A549 treated with DMSO at 1 μM for 4 hours (cell line): ENCODE measurements at places on chromosomes 6 and 20. TPM values are rescaled to one million over a fixed set of nuclear protein-coding genes. Genes with fewer than 3 reads are reported as not detected.

The SLC12A5 gene
- total RNA-seq: 11.4 to 17.7 TPM (median 12.1 TPM) in 5 replicates

The LRRC1 gene
- 4.4 to 7.4 TPM (median 5.7 TPM) in 5 replicates for total RNA-seq

The ARMH2 gene
- total RNA-seq: not detected in 5 replicates

The TEAD3 gene
- 4.2 to 6.2 TPM (median 5.7 TPM) in 5 replicates for total RNA-seq

The ZC2HC1B gene
- total RNA-seq: not detected in 5 replicates

The TINAG gene
- not detected in 5 replicates for total RNA-seq

The CRISP3 gene
- not detected in 5 replicates for total RNA-seq

The TFAP2C gene
- 13.6 to 16.5 TPM (median 15.4 TPM) in 5 replicates for total RNA-seq

The SLC35D3 gene
- 0.03 to 0.10 TPM (median 0.05 TPM) in 5 replicates for total RNA-seq

The EYA2 gene
- total RNA-seq: 2.2 to 3.7 TPM (median 3.0 TPM) in 5 replicates
